ENCODE measurements at places on chromosomes 16 and 17. TPM values are rescaled to one million over a fixed set of nuclear protein-coding genes. Genes with fewer than 3 reads are reported as not detected.

Gene TMEM114
- not detected for total RNA-seq

Gene GP2
- not detected for total RNA-seq

Gene TMC7
- total RNA-seq = not detected

DNA sequence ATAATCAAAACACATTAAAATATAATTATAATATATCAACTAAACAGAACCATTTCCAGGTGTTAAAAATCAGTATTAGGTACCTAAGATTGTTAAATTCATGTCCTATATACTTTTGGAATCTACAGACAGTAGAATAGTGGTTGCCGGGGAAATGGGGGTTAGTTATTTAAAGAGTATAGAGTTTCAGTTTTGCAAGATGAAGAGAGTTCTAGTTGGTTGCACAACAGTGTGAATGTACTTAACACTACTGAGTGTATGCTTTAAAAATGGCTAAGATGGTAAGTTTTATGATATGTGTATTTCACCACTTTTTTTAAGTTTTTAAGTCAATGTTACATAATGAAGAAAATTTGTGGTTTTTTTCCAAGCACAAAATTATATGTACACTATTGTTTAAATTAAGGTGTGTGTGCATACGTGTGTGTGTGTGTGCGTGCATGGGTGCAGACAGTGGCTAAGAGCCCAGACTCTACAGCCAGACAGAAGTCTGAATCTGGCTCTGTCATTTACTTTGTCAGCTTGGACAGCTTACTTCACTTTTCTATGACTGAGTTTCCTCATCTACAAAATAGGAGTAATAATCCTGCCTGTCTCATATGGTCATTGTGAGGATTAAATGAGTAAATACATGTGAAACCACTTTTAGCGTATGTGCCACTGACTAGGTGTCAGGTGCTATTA is 25.3 kb upstream of the PHAF1 start:
- peaks cover 29% of the 10 kb centered on the region for H3K36me3 ChIP-seq
- H3K27me3 ChIP-seq = no peaks in the 10 kb centered on the region
- peaks cover 12% of the 10 kb centered on the region for H3K4me1 ChIP-seq

- H3K27me3 ChIP-seq = no peaks in the 10 kb centered on the region
- H3K4me1 ChIP-seq = peaks cover 2% of the 10 kb centered on the region
- no peak overlapping the region for H3K4me3 ChIP-seq
Observed at GRCh38 chr17:17877529-17878358, 41.0 kb upstream of the SREBF1 start.

- no peak for DNase-seq
- no peak overlapping the region for H3K4me3 ChIP-seq
- H3K27me3 ChIP-seq = peaks cover 29% of the 10 kb centered on the region
- peaks cover 3% of the 10 kb centered on the region for H3K36me3 ChIP-seq
Observed at GRCh38 chr17:57713140-57713539, 32.0 kb downstream of the CCDC182 start.

DNA sequence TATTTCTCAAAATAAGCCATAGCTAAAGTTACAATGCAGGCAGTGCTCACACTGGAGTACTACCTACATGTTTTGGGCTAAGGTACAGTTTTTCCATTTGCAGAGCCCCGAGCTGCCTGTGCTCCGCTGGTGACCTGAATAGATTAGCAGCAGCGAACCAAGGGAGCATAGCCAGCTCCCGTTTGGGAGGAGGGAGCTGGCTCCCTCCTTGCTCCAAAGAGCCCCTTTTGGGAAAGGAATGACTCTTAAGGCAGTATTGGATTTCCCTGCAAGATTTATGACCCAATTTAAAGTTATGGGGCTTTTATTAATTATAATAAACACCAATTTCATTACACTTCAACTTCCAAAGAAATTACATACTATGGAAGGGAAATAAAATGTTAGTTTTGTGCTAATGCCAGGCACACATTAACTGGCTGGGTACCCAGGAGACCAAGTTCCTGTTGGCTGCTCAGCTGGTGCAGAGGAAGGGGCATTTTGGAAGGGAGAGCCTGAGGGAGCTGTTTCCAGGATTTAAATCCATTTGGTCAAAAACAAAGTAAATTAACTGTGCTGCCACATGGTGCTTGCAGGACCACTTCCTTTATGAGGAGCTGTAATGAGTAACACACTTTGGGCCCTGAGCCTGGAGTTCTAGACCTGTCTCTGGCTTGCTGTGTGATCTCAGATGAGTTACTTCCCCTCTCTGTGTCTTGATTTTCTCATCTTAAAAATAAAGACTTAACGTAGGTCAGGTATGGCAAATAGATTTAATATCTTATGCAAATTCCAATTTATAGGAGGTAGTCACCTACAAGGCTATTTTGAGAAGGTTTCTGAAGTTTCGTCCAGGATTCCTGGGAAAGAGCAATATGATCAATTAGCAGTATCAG is 362.1 kb upstream of the CCL2 start:
- no peaks in the 10 kb centered on the region for H3K4me1 ChIP-seq
- peaks cover 15% of the 10 kb centered on the region for H3K27me3 ChIP-seq
- H3K4me3 ChIP-seq = no peak overlapping the region

DNA sequence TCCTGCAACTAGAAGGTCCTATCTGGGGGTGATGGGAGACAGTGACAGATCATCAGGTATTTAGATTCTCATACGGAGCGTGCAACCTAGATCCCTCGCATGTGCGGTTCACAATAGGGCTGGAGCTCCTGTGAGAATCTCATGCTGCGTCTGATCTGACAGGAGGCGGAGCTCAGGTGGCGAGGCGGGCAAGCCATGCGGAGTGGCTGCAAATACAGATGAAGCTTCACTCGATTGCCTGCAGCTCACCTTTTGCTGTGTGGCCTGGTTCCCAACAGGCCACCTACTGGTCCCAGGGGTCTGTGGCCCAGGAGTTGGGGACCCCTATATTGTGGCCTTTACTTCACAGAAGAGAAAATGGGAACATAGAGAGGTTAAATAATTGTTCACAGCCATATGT is 200.4 kb downstream of the IRF8 start:
- H3K4me3 ChIP-seq = no peak overlapping the region
- H3K4me1 ChIP-seq = no peaks in the 10 kb centered on the region
- peaks cover 5% of the 10 kb centered on the region for H3K27me3 ChIP-seq
- no peaks in the 10 kb centered on the region for H3K36me3 ChIP-seq
- peak; percentile 4 for DNase-seq

GRCh38 chr17:7817643-7817964 is 16.4 kb upstream of the KDM6B start:
- no peaks in the 10 kb centered on the region for H3K36me3 ChIP-seq
- no peak overlapping the region for H3K4me3 ChIP-seq
- no peak for DNase-seq
- H3K27me3 ChIP-seq = no peaks in the 10 kb centered on the region

DNA sequence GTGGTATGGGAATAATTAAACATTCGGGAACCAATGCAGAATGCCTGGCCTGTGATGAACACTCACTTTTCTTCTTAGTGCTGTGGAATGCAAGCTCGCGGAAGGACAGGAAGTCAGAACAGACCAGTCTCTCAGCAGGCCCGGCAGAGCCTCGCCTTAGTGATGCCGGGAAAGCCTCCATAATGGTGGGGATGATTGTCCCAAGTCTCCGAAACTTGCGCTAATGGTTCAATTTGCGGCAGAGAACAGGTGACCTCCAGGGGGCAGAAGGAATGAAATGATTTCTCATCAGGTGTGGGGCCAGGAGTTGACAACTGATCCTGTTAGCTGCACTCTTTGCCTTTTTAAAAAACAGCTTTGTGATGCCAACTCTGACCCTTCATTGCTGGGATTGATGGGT is 170.6 kb downstream of the GSG1L start:
- no peak overlapping the region for H3K4me3 ChIP-seq
- DNase-seq = no peak
- peaks cover 20% of the 10 kb centered on the region for H3K27me3 ChIP-seq
- H3K4me1 ChIP-seq = no peaks in the 10 kb centered on the region
- H3K27ac ChIP-seq = no peak overlapping the region

- H3K36me3 ChIP-seq = peaks cover 1% of the 10 kb centered on the region
- DNase-seq = no peak
- no peak overlapping the region for H3K4me3 ChIP-seq
- H3K27me3 ChIP-seq = peaks cover 3% of the 10 kb centered on the region
- peaks cover 26% of the 10 kb centered on the region for H3K4me1 ChIP-seq
- H3K27ac ChIP-seq = no peak overlapping the region
Observed at GRCh38 chr16:50124769-50125168, 28.3 kb upstream of the TENT4B start.

- DNase-seq = no peak
- H3K36me3 ChIP-seq = peaks cover 7% of the 10 kb centered on the region
- H3K27ac ChIP-seq = no peak overlapping the region
- H3K4me3 ChIP-seq = no peak overlapping the region
- no peaks in the 10 kb centered on the region for H3K27me3 ChIP-seq
Observed at GRCh38 chr17:39341541-39341940, 59.9 kb downstream of the FBXL20 start.

- DNase-seq = no peak
- H3K27ac ChIP-seq = no peak overlapping the region
- H3K4me3 ChIP-seq = no peak overlapping the region
- H3K4me1 ChIP-seq = no peaks in the 10 kb centered on the region
Observed at GRCh38 chr16:17658881-17659280, 188.1 kb upstream of the XYLT1 start.

DNA sequence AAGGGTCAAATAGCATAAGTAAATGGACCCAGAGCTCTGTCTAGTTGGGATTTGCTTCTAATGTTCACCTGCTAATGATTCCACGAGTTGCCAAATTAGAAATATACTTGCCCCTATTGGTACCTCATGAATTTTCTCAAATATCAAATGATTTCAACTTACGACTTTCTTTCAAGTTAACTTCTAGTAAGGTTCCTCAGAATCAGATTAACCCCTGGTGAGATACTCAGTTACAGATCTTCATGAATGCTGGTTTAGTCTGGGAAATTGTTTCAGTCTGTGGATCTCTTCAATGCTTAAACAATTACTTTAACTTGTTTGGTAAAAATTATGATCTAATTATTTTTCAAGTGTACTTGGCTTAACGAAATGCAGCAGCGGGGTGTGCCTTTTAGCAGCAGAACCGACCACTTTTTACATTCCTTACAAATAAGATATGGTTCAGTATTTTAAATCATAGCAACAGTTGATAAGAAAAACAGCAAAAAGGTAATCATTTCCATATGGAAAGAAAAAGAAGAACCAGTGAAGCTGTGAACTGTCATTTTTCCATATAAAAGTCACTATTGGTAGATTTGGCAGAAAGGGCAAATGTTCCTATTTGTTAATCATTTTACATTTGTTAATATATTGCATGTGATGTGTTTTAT is 34.5 kb downstream of the TUBD1 start:
- DNase-seq = no peak
- H3K4me3 ChIP-seq = no peak overlapping the region
- H3K36me3 ChIP-seq = peaks cover 13% of the 10 kb centered on the region
- no peak overlapping the region for H3K27ac ChIP-seq
- no peaks in the 10 kb centered on the region for H3K27me3 ChIP-seq

GRCh38 chr17:9702482-9702881 is 57.2 kb downstream of the USP43 start:
- no peak for DNase-seq
- H3K36me3 ChIP-seq = no peaks in the 10 kb centered on the region
- H3K27ac ChIP-seq = no peak overlapping the region
- H3K4me3 ChIP-seq = no peak overlapping the region
- H3K4me1 ChIP-seq = no peaks in the 10 kb centered on the region
- peaks cover 5% of the 10 kb centered on the region for H3K27me3 ChIP-seq

- DNase-seq = no peak
- no peak overlapping the region for H3K27ac ChIP-seq
- H3K36me3 ChIP-seq = no peaks in the 10 kb centered on the region
- no peak overlapping the region for H3K4me3 ChIP-seq
Observed at GRCh38 chr16:59880611-59881010, 1146.5 kb upstream of the GOT2 start.

All from activated naive CD8-positive, alpha-beta T cell treated with anti-CD3 and anti-CD28 coated beads, Interleukin-2, amount 10 ng/mL, durations not matched to agents 7 days and 5 days (primary cell).